ENCODE measurements at places on chromosomes 13 and 19. TPM values are rescaled to one million over a fixed set of nuclear protein-coding genes. Genes with fewer than 3 reads are reported as not detected.

Gene KLK3
- total RNA-seq = not detected

Gene SRRM5
- total RNA-seq = not detected

Gene SWSAP1
- 0.32 TPM for total RNA-seq

Gene NMRK2
- total RNA-seq = not detected

Gene ACP7
- not detected for total RNA-seq

Gene TMEM38A
- not detected for total RNA-seq

Gene CRB3
- total RNA-seq = not detected

Gene IZUMO1
- not detected for total RNA-seq

Gene TMPRSS9
- total RNA-seq = not detected

Gene PGLYRP1
- total RNA-seq = not detected

Gene SIGLEC7
- not detected for total RNA-seq

Gene CABP5
- not detected for total RNA-seq

Gene KIR2DL1
- total RNA-seq = not detected

Gene ATP8B3
- 0.32 TPM for total RNA-seq

Gene ABCC4
- 7.6 TPM for total RNA-seq

Gene TMED1
- 66.4 TPM for total RNA-seq

Gene FXYD3
- total RNA-seq = not detected

Gene LHB
- not detected for total RNA-seq

Gene C19orf85
- not detected for total RNA-seq

Data from GM23248 (cell line).